ENCODE measurements at places on chromosomes 6 and 20. TPM values are rescaled to one million over a fixed set of nuclear protein-coding genes. Genes with fewer than 3 reads are reported as not detected.

OPRM1 gene
- 1.2 TPM for total RNA-seq

NOTCH4 gene
- total RNA-seq: 11.2 TPM

CCDC170 gene
- total RNA-seq: 4.7 TPM

MAN1A1 gene
- total RNA-seq: 245 TPM

NTSR1 gene
- 0.05 TPM for total RNA-seq

MROH8 gene
- total RNA-seq: 6.3 TPM

All from urinary bladder (tissue), 4 donors.